ENCODE measurements at places on chromosomes 6 and 20.

DNA sequence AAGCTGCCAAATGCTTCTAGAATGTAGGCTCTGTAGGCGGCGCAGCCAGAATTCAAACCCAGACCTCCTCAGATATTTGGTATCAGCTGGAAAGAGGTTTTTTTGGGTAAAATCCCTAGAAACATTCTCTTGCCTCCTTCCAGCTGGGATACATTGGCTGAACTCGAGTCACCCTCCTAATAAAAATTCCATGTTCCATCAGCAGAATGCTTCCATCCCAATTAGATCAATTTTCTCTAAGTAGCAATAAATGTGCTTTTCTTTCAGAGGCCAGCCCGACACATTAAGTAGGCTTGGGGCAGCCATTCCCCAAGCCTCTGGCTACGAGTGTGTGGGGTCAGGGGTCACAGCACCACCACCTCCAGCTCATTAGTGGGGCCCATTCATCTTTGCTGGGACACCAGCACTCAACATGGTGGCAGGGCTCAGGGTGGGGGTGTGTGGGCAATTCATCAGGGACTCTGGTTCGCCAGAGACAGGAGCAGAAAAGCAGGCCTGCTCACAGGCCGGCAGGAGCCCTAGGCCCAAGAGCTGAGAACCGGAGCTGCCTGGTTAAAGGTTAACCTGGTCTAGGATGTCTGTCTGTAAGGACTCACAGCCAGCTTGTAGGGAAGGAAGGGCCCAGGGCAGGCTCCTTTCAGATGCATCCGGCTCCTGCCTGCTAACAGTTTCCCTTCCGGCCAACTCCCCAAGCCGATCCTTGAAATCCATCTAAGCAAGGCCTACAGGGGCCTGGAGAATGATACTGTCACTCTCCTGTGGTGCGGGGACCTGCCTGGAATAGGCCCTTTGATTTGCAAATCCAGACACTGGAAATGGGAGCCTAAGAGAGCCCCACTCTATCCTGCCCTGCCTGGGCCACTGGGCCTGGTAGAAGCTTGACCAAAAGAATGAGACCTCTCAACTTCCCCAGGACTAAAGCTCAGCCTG, 159.1 kb upstream of the TOP1 start:
- no peak overlapping the region for H3K27ac ChIP-seq
- no peaks in the 10 kb centered on the region for H3K36me3 ChIP-seq
- DNase-seq, result no peak
- H3K4me1 ChIP-seq, result peaks cover 3% of the 10 kb centered on the region
- H3K27me3 ChIP-seq, result no peaks in the 10 kb centered on the region

DNA sequence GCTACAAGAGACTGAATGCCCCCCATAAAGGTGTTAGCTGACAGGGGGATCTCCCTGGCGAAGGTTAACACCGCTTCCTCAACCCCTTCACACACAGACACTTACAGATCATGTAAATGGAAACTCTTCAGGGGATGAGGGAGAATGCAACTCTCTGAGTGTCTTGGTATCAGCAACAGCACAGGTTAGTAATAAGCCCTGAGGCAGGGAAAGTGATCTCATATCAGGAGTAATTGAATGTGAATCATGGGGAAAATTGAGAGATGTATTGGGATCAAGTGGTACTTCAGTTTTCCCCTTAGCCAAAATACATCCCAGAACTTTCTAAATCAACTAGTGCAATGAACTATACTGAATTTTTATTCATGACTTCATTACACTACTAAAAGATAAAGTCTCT, 23.8 kb downstream of the OR2J3 start:
- DNase-seq, result no peak
- H3K27me3 ChIP-seq, result no peaks in the 10 kb centered on the region
- H3K27ac ChIP-seq, result no peak overlapping the region
- no peaks in the 10 kb centered on the region for H3K4me1 ChIP-seq

DNA sequence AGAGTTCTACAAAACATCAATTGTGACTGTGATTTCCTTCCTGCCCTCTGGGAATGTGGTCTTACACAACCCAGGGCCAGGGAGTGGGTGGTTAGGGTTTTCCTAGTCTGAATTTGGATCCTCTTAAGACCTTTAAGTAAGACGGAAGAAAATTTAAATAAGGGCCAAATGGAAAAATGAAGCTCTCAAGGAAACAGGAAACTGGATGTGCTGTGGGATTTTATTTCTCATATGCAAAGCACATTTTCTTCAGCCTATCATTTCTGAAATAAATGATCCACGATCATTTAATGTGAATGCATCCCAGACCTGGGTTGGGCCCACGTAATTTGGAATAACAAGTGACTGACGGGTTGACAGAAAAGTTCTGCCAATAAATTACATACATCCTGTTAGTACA, 243.6 kb downstream of the CLIC5 start:
- no peaks in the 10 kb centered on the region for H3K4me1 ChIP-seq
- no peak for DNase-seq
- H3K36me3 ChIP-seq, result no peaks in the 10 kb centered on the region
- H3K4me3 ChIP-seq, result no peak overlapping the region

- no peaks in the 10 kb centered on the region for H3K27me3 ChIP-seq
- no peaks in the 10 kb centered on the region for H3K4me1 ChIP-seq
- DNase-seq, result no peak
- H3K36me3 ChIP-seq, result no peaks in the 10 kb centered on the region
- H3K4me3 ChIP-seq, result no peak overlapping the region
Observed at GRCh38 chr20:50012282-50013263, 29.8 kb downstream of the SNAI1 start.

DNA sequence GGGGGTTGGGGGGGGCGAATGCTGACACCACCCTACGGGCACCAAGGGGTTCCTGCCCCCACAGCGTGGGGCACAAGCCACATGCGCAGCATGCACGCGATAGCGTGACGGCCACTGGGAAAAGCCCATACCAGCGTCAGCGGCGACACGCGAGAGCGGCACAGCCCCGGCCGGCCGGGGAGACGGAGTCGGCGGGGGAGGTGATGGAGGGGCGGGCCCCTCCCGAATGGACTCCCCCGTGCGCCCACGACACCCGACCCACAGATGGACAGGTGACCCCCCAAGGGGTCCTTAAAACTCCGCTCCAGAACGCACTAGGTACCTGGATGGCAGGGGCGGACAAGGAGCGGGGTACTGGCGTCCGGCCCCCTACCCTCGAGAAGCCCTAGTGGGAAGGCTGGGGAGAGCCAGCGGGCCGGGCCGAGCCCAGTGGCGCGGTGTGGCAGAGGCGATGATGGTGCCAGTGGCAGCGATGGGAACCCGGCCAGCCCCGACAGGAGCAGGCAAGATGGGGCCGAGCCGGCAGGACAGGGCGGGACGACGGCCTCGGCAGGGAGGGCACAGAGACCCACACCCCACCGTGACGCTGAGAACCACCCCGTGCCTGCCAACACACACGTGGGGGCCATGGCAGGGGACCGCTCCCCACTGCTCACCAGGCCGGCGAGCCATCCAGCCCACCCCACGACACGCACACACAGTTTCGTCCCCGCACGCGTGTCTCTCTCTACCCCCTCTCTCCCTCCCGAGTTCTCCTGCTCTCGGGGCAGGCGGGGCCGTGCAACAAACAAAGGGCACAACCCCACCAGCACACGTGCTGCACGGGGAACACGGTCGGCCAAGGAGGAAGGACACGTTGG, 1959.8 kb upstream of the DEFB115 start:
- no peaks in the 10 kb centered on the region for H3K27me3 ChIP-seq
- DNase-seq, result no peak
- no peaks in the 10 kb centered on the region for H3K4me1 ChIP-seq
- no peaks in the 10 kb centered on the region for H3K36me3 ChIP-seq
- H3K4me3 ChIP-seq, result no peak overlapping the region

DNA sequence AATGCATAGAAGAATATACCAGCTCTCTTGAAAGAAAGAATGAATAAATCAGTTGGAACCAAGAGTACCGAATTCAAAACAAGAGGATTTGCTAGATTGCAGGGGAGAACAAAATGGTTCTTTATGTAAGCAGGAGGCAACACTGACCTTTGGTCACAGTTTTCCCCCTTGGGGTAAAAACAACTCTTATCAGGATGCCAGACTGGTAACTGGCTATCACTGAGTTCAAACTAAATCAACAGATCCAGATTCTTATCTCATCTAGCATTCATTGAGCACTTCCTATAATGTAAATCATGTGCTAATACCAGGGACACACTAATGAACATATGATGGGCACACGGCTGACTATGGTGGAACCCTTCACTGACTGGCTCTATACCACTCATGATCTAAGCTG, 4.8 kb upstream of the IL17F start:
- H3K36me3 ChIP-seq, result no peaks in the 10 kb centered on the region
- no peak overlapping the region for H3K4me3 ChIP-seq
- H3K4me1 ChIP-seq, result no peaks in the 10 kb centered on the region

DNA sequence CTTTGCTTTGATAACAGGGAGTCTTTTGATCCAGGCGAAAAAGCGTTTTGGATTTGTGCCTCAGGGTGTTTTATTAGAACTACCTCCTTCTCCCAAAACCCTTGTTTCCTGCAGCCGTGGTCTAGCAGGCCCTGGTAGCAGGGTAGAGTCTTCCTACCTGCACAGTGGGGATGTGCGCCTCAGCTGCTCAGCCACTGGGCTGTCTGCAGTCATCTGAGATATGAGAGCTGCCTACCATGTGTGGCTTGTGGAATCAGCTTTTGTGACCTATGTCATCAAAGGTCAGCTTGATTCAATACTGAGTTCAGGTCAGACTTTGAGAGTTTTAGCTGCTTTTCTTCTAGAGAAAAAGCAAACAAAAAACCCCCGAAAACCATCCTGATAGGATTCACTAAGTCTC, 279.5 kb downstream of the CLIC5 start:
- no peaks in the 10 kb centered on the region for H3K27me3 ChIP-seq
- H3K4me1 ChIP-seq, result no peaks in the 10 kb centered on the region
- H3K36me3 ChIP-seq, result no peaks in the 10 kb centered on the region
- DNase-seq, result no peak
- H3K27ac ChIP-seq, result no peak overlapping the region

GRCh38 chr20:16048876-16049275, 524.4 kb downstream of the KIF16B start:
- H3K36me3 ChIP-seq, result no peaks in the 10 kb centered on the region
- no peak for DNase-seq
- H3K4me1 ChIP-seq, result no peaks in the 10 kb centered on the region
- H3K27me3 ChIP-seq, result no peaks in the 10 kb centered on the region
- H3K4me3 ChIP-seq, result no peak overlapping the region
- H3K27ac ChIP-seq, result no peak overlapping the region

GRCh38 chr6:56911847-56912246, 43.1 kb upstream of the BEND6 start:
- no peak overlapping the region for H3K4me3 ChIP-seq
- no peaks in the 10 kb centered on the region for H3K4me1 ChIP-seq
- no peak overlapping the region for H3K27ac ChIP-seq
- no peak for DNase-seq

DNA sequence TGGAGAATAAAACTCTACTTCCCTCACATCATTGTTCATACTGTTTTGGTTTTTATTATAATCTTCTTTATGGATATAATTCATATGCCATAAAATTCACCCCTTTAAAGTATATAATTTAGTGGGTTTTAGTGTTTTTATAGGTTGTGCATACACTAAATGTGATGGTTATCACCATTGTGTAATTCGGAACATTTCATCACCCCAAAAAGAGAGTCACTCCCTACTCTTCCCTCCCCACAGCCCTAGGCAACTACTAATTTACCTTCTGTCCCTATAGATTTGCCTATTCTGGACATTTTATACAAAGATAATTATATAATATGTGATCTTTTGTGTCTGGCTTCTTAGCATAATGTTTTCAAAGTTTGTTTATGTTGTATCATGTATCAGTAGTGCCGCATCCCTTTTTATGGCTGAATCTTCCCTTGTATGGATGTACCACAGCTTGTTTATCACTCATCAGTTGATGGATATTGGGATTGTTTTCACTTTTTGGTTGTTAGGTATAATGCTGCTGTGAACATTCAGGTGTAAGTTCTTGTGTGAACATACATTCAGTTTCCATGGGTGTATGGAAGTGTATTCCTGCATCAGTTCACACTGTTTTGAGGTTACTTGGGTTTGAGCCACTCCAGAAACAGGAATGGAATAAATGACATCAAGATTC, 4.2 kb downstream of the TM9SF4 start:
- H3K27me3 ChIP-seq, result no peaks in the 10 kb centered on the region
- no peak overlapping the region for H3K4me3 ChIP-seq
- H3K36me3 ChIP-seq, result peaks cover 9% of the 10 kb centered on the region
- H3K4me1 ChIP-seq, result peaks cover 40% of the 10 kb centered on the region

DNA sequence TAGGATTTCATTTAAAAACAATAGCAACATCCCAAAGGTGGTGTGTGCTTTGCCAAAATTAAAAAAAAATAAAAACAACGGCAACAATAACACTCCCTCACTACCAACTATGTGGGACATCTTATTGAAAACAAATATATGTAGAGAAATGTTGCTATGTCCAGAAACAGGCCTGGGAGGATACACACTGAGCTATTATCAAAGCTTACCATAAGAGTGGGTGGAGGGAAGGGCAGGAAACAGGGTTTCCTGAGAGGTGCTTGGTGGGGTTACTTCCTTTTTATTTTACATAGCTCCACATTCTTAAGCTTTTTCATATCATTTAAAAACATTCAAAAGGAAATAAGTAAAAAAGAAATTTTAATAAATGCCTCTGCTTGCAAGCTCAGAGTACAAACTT, 150.0 kb upstream of the RIPOR2 start:
- H3K4me3 ChIP-seq, result no peak overlapping the region
- peaks cover 22% of the 10 kb centered on the region for H3K4me1 ChIP-seq
- H3K36me3 ChIP-seq, result peaks cover 70% of the 10 kb centered on the region
- H3K27ac ChIP-seq, result peak overlapping the region; percentile 44

Measured in upper lobe of right lung (tissue), 1 donor.